Stimulated activated CD4-positive, alpha-beta T cell treated with anti-CD3 and anti-CD28 coated beads, Interleukin-4, amount 100 ng/mL, for 24 hours (primary cell): ENCODE measurements at places on chromosomes 2 and 18.
A peak's percentile ranks its signal among the peaks of the same experiment; 100 is the strongest.

DNA sequence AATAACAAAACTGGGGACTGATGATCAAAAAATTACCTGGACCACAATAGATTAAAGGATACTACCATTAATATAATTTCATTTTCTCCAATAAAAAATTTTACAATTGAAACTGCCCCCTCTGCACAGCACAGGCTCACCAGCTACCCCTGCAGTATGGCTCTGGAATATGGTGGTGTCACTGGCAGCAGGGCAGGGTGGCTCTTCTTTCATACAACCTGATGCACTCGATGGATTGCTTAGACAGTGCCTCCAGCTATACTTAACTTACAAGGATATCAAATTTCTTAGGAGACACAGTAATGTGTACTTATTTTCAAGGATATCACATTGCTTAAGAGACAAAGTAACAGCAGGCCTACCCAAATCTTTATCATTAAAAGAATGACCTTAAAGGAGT, 124.0 kb downstream of the PRELID3A start:
- no peak for DNase-seq

DNA sequence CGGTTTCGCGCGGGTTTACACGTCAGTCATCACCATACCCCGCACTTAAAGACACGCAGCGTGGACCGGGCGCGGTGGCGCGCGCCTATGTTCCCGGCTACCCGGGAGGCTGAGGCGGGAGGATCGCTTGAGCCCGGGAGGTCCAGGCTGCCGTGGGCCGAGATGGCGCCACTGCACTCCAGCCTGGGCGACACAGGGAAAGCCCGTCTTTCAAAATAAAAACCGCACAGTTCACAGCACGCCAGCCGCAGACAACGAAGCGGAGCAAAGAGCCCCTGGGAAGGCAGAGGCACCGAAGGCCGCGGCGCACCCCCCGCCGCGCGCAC, 328 bp downstream of the DTYMK start:
- DNase-seq, result peak; percentile 19

GRCh38 chr2:98524168-98524567, 79.5 kb downstream of the INPP4A start:
- no peak for DNase-seq

DNA sequence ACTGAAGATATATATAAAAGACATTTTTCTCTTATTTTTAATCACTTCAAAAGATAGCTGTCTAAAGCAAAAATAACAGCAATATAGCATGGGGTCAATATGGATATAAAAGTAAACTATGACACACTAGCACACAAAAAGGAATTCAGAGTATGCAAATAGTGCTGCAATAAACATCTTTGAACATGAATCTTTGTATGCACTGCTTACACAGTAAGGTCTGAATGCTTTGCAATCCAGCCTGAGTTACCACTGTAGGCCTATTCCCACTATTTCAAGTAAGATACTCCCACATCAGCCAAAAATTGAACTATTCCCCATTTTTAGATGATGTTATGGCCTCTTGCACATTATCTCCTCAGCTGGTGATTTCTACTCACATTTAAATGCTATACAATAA, 27.4 kb upstream of the ERCC3 start:
- DNase-seq, result no peak

GRCh38 chr2:6831229-6831628, 34.5 kb downstream of the CMPK2 start:
- no peak for DNase-seq

DNA sequence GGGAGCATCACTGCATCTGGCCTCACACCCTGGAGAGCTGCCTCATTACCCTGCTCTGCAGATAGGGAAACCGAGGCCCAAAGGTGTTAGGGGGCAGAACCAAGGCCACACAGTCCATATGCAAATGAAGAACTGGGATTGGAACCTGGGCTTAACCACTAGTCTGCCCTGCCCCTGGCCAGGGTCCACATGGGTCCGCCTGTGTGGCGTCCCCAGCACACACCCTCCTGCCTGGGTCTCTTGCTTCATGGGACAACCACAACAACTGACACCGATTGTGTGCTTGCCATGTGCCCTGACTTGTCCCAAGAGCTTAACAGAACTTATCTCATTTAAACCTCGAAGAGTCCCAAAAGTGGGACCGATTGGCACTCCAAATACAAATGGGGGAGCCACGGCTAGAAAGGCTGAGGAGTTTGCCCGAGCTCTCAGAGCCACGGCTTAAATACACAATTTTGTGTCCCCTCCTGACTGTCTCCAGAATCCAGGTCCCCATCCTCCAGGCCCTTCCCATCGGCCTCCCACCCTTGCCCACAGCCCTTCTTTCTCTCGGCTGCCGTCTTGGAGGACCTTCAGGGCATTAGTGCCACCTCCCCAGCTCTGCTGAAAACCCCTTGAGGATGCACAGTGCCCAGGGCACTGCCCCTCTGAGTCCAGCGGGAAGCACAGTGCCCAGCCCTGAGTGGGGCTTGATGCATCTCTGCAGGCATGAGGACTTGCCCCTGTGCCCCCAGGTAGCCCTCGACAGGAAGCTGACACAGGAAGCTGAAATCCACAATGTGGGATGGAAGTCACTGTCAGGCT, 5.8 kb upstream of the DUSP2 start:
- no peak for DNase-seq

GRCh38 chr2:151114874-151115273, 146.8 kb downstream of the RBM43 start:
- no peak for DNase-seq

DNA sequence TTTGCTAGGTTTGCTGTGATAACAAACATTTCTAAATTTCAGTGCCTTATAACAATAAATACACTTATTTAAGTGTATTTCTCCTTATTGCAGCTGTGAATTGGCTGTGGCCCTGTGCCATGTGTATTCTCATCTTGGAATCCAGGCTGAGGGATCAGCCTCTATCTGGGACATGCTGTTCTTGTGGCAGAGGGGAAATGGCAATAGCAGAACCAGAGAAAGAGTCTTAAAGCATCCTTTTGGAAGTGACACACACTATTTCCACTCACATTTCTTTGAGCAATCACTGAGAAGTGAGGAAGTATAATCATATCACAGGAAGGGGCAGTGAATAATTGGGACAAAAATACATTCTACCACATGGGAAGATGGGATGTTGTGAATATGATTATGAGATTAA, 66.2 kb upstream of the PROKR1 start:
- DNase-seq, result no peak

- no peak for DNase-seq
Observed at GRCh38 chr2:58612973-58613372, 371.8 kb upstream of the FANCL start.

GRCh38 chr2:209763106-209763505, 8.5 kb upstream of the UNC80 start:
- DNase-seq, result no peak

DNA sequence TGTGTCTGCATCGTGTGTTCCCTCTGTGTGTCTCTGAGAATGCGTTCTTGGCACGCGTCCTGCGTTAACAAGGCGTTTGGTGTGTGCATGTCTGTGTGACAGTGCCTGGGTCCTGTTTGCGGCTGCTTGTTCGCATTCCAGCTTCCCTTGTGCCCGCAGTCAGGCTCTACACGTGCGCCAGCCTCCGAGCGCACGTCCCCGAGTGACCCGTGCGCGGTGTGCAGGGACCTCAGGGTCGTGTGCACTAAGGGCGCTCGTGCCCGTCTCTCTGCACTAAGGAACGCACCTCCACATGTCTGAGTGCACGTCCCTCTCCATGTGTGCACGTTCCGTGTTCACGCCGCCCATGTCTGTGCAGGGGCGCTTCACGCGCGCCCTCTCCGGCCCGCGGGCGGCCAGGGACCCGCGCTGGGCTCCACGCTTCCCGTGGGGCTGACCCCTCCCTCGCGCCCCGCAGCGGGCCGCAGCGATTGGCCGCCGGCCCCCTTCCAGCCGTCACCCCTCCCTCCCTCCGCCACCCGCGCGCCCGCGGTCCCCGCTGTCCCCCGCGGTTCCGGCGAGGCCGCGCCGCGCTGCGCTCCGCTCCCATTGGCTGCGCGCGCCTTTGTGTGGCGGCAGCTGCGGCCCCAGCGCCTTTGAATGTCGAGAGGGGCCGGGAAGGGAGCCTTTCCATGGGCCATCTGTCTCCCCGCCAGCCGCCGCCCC, 229.4 kb downstream of the HAUS1 start:
- DNase-seq, result peak; percentile 12

GRCh38 chr2:240565333-240566202, 2.7 kb upstream of the RNPEPL1 start:
- DNase-seq, result peak; percentile 90

DNA sequence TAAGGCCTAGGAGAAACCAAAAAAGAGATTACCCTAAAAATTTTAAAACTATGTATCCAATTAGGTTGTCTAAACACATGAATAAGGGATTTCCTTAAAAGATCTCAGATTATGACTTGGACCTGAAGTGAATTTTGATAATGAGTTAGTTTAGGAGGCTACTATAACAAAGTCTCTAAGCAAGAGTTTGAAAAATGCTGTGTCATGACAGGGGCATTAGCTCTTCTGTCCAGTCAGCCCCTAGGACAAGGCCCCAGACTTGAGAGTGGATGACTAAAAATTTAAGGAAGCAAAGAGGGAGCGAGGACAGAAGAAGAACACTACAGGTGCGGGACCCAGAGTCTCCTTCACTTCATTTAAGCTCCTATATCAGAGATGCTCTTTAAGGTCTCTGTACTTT, 135.9 kb downstream of the DTNB start:
- DNase-seq, result no peak

GRCh38 chr2:61928826-61929461, 23.5 kb downstream of the COMMD1 start:
- no peak for DNase-seq

GRCh38 chr2:40435426-40436092, 16.3 kb downstream of the SLC8A1 start:
- no peak for DNase-seq

- DNase-seq, result no peak
Observed at GRCh38 chr18:56083097-56083521, 495.1 kb upstream of the TCF4 start.

- DNase-seq, result no peak
Observed at GRCh38 chr2:133360190-133360589, 208.1 kb downstream of the NCKAP5 start.

DNA sequence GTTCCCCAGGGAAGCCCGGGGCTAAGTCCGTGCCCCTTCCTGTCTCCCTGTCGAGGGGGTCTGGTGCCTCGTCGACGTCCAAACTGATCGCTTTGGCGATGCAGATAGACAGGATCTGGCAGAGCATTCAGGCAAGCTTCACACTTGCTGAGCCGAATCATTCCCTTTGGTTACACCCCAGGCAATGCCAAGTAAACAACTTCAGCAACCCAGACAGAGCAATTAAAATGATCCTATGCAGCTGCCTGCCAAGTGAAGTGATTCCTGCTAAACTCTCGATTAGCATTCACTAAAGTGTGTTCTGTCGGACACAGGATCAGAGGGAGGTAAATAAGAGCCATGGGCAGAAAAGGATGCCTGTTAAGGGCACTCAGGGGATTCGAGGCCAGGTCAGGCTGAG, 108.2 kb upstream of the RAB12 start:
- DNase-seq, result no peak

DNA sequence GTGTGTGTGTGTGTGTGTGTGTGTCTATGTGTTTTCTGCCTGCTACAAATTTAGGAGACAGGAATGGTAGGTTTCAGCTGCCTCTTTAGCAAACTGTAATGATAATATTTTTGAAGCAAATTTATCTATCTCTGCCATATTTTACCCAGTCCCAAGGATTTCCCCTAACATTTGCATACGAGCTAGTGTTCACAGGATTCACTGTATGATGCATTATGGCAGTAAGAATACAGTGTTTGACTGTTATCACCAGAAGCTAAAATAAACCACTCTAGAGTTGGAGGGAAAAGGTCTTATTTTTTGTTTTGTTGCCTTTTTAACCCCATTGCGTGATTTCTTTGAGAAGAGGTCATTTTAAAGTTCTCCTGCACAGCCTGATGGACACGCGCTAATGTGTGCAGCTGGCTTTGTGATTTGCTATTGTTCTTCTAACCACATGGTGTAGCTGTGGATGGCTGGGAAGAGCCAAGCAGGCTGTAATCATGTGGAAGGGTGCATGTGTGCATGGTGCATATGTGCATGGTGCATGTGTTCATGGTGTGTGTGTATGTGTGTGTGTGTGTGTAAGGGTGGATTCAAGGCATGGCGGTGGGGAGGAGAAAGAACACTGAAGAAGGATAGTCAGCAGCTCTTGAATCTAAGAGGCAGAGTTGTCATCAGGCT, 62.4 kb downstream of the PLB1 start:
- no peak for DNase-seq

DNA sequence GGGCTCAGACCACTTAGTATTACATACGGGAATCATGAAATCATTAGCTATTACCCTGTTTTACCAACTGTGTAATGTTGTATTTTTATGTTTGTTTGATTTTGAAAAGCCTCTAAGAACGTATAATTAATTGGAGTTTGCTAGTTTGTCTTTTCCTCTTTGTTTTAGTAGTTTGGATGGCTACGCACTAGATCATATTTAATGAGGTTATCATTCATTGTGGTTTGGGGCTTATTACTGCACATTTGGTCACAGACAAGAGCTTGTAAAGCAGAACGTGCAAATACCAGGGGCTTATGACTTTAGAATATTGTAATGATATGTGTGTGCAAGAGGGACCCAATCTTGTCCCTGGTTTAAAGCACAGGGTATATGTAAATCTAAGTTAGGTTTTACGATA, 10.3 kb downstream of the CABLES1 start:
- DNase-seq, result no peak

GRCh38 chr2:173249661-173250641, 104.7 kb upstream of the CDCA7 start:
- no peak for DNase-seq

- no peak for DNase-seq
Observed at GRCh38 chr2:1348789-1349188, 64.5 kb upstream of the TPO start.

DNA sequence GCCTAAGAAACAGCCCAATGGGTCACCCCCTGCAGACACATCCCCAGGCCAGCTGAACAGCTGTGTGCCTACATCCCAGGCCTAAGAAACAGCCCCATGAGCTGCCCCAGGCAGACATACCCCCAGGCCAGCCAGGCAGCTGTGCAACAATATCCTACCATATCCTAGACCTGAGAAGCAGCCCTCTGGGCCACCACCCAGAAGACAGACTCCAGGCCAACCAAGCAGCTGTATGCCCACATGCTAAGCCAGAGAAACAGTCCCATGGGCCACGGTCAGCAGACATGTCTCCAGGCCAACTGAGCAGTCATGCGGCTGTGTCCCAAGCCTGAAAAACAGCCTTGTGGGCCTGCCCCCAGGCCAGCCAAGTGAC, 205.5 kb downstream of the ATAD2B start:
- DNase-seq, result no peak

- no peak for DNase-seq
Observed at GRCh38 chr2:207126724-207127308, 38.9 kb downstream of the KLF7 start.

DNA sequence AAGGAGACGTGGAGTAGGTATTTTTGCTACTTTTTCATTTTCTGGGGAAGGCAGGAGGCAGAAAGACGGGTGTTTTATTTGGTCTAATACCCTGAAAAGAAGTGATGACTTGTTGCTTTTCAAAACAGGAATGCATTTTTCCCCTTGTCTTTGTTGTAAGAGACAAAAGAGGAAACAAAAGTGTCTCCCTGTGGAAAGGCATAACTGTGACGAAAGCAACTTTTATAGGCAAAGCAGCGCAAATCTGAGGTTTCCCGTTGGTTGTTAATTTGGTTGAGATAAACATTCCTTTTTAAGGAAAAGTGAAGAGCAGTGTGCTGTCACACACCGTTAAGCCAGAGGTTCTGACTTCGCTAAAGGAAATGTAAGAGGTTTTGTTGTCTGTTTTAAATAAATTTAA, 3.4 kb downstream of the FZD7 start:
- no peak for DNase-seq

- DNase-seq, result no peak
Observed at GRCh38 chr18:76894566-76895346, 72.4 kb downstream of the ZNF236 start.
